PC-9 (cell line): ENCODE measurements at places on chromosomes 1 and 21. TPM values are rescaled to one million over a fixed set of nuclear protein-coding genes. Genes with fewer than 3 reads are reported as not detected.

DNA sequence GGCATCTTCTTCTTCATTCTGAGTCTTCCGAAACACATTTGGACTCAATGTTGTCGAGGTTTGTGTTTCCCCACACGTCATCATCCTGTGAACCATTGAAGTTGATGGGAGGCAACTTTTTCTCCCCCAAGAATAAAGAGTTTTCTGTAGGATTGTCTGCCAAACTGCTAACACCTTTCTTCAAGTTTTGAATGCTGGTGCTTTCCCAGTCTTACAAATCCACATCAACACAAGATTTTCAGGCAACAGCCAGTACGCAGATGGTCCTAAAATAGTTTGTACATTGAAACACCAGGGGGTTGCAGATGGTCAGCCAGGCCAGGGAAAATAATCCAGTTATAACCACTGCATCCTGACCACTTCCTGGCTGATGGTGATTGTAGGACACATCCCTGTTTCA lies 187.9 kb downstream of the DISC1 start:
- no peak for DNase-seq

DNA sequence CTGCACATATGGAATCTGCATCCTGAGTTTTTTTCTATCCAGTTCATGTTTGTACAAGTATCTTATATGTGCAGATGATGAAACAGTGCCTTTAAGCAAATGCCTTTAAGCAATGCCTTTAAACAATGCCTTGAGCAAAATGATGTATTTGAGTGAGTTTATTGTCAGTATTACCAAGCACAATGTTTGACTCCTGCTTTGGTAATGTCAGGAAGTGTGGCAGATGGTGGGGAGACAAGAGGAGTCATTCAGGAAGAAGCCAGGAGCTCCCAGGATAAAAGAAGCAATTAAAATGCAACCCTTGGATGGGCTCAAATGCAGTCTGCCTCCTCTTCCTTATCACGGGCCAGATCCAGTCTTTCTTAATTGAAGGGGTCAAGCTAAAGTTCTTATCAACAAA lies 108.7 kb upstream of the KCNJ15 start:
- DNase-seq, result no peak

- no peak for DNase-seq
These were observed 33.1 kb downstream of the KCNJ15 start for GRCh38 chr21:38289705-38290485.

- DNase-seq, result no peak
These were observed 116.7 kb downstream of the CDC7 start for GRCh38 chr1:91617285-91617765.

DNA sequence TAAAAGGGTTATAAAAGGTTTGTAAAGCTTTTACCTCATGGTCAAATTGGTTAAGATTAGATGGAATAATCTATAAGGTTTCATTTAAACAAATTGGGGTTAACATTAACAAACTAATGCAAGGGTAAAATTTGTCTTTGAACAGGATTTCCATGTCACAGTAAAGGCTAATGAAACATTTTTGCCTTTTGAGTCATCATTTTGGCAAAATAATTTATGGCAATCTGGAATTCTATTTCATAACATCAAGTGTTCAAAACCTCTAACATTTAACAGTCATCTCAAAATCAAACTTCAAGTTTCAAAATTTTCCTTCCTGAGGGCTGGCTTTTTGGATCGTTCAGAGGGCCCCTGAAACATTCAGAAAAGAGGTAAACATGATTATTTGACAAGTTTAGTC lies 6.6 kb upstream of the CD46 start:
- DNase-seq, result no peak

GRCh38 chr1:32759997-32760623 lies 57.0 kb downstream of the YARS1 start:
- peak; percentile 96 for DNase-seq

The KLHDC9 gene
- 5.6 and 7.4 TPM in 2 replicates for total RNA-seq

The DYRK1A gene
- total RNA-seq, result 33.7 and 35.5 TPM in 2 replicates

The TPTE gene
- total RNA-seq, result not detected in 2 replicates
